Activated CD4-positive, alpha-beta T cell treated with anti-CD3 and anti-CD28 coated beads for 1 hour (primary cell): ENCODE measurements at places on chromosomes 1 and 21.

- DNase-seq, result no peak
Observed at GRCh38 chr21:43867948-43868347, 2.9 kb downstream of the AGPAT3 start.

GRCh38 chr1:9960706-9961562 is 17.7 kb downstream of the NMNAT1 start:
- DNase-seq, result no peak

DNA sequence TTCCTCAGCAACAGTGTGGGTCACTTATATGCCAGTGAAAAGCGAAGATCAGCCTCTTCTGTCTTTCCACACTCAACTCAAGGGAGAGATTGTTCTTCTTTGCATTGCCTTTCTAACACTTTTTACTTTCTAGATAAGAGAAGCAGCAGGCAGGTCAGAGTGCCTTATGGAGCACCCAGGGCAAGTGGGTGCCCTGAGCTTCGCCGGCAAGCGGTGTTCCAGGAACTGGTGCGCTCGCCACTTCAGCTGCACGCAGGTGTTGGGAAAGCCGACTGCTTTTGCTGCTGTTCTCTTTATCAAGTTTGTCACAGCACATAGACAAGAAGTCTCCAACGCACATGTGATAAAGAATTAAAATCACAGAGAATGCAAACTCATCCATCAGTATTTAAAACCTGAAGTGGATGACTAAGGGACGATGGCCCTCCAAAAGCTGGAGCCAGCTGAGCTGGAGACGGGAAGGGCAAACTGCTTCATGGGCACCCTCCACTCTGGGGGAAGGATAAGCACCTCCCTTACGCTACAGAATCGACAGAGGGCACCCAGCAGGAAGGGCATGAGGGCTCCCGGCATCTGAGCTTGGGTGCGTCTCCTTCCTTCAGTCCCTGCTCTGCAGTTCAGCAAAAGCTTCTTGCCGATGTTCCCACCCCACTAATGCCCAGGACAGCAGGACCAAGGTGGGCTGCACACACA is 20.7 kb downstream of the UBE2G2 start:
- no peak for DNase-seq

GRCh38 chr1:54456361-54456760 is 50.2 kb upstream of the SSBP3 start:
- DNase-seq, result no peak

DNA sequence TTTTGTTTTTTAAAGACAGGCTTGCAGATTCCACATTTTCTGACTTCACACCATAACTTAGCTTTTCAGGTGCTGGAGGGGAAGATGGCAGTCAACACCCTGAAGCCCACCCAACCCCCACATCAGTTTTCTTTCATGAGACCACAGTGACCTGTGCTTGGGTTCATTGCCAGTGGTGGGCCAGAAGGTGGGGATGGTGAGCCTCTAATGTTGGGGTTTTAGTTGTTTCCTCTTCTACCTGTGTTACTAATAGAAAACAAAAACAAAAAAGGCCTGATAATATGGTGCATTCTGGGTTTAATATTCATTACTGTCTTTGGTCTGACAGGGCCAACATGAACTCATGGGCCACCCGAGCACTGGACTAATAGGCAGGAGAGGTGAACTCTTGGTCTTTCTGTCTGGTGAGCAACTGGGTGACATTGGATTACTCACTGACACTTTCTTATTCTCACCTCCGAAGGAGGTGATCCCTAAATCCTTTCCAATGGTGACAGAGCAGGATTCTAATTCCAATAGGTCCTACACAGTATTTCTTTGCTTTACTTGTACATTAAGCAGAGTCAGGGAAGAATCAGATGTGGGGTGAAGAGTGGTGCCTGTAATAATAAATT is 132.8 kb downstream of the CLIC6 start:
- DNase-seq, result no peak

GRCh38 chr21:29005696-29006095 is 13.0 kb upstream of the LTN1 start:
- no peak for DNase-seq

DNA sequence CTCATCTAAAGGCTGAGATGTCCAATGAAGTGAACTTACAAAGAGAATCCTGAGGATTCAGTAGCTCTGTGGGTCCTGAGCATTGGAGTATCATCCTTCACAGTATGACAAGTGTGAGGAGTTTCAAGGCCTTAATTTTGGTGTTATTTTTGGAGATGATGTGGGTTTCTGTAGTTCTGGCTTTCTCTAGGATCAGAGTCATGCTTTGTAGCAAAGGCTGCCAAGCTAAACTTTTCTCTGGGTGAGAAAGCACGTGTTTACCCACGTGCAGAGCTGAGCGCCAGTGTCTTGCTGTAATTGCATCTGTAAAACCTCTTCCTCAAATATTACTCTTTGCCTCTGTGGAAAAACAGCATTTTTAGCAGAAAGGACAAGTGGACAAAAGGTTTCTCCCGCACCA is 387.8 kb upstream of the LYPLAL1 start:
- DNase-seq, result no peak

- no peak for DNase-seq
Observed at GRCh38 chr21:44486302-44486701, 31.0 kb downstream of the LRRC3 start.
